PC-3 (cell line): ENCODE measurements at places on chromosomes 6 and 20. TPM values are rescaled to one million over a fixed set of nuclear protein-coding genes. Genes with fewer than 3 reads are reported as not detected.

DNA sequence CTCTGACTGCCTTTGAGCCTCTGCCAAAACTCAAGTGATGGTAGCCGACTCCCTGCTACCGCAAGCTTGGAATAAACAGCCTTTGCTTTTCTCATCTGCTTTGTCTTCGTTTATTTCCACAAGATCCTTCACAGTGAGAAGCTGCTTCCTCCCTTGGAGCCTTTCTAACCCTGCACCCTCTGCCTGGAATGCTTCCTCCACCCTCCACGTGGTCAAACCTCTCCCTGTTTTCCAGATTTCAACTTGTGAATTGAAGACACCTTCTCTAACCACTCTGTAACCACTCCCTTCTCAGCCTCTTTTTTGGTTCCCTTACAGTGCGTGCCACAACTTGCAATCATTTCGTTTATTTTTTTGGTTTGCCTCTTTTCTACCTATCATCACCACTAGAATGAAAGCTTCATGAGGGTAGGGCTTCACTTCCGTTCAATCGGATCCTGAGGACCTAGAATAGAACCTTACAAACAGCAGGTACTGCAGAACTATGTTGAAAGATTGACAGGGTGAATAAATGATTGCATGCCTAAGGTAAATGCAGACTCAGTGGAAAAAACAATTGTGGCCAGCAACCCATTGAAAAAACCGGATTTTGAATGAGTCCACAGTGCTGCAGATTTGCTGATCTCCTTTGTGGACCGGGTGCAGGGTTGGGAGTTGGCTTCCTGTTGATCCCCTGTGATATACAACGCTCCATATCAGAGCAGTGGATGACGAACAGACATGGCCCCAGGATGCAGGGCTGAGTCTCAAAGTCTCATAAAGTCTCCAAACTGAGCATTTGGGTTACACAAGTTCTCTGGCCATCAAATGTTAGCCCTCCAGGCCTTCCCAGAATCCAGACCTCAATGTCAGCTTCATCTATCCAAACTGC is 51.0 kb upstream of the HIVEP1 start:
- H3K27ac ChIP-seq: no peak overlapping the region
- no peaks in the 10 kb centered on the region for H3K36me3 ChIP-seq
- no peak for DNase-seq
- H3K4me3 ChIP-seq: no peak overlapping the region
- no peaks in the 10 kb centered on the region for H3K4me1 ChIP-seq
- H3K27me3 ChIP-seq: no peaks in the 10 kb centered on the region

DNA sequence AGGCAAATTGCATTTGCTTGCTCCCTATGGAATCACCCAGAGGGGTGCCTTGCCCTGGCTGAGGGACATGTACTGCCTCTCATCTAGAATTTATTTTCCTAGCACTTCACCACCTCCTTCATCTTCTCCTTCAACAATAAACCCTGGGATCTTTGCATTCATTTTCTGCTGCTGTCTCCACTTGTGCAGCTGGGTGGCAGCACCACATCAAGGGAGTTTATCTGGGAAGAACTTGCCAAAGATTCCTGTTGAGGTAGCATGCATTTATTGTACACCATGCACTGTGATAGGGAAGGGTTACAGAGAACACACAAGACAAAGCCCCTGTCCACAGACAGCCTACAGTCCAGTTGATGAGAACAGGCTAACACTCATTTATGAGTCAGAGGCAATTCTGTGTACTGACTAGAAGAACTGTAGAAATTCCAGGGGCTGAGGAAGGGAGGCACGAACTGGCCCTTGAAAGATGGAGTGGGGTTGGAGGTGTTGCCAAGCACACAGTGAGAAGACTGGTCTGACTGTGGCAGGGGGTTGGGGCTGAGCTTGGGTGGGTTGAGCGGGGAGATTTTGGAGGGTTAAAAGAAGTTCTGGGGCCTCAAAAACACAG is 17.5 kb downstream of the C20orf173 start:
- peaks cover 25% of the 10 kb centered on the region for H3K4me1 ChIP-seq
- H3K4me3 ChIP-seq: no peak overlapping the region
- H3K27ac ChIP-seq: no peak overlapping the region
- no peaks in the 10 kb centered on the region for H3K27me3 ChIP-seq
- peak; percentile 68 for DNase-seq

DNA sequence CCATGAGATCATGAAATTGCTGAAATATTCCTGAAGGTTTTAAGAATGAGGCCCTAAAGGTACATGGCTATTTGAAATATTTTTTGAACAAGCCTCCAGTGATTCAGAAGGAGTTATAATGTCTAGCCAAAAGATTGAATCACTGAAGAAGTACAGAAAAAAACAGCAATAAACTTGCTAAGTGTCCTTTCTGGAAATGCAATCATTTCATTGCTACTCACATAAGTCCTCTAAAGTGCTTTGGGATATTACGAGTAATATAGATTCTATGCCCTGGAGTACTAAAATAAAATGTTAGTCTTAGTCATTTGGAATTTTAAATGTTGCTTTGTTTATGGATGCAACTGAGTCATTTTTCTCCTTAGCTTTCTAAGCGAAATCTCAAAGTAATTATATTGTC is 32.7 kb downstream of the CENPW start:
- H3K4me3 ChIP-seq: no peak overlapping the region
- H3K36me3 ChIP-seq: no peaks in the 10 kb centered on the region
- no peak for DNase-seq
- no peaks in the 10 kb centered on the region for H3K27me3 ChIP-seq
- no peaks in the 10 kb centered on the region for H3K4me1 ChIP-seq
- no peak overlapping the region for H3K27ac ChIP-seq

- no peak overlapping the region for H3K4me3 ChIP-seq
- peaks cover 39% of the 10 kb centered on the region; the same call in 1 of the 2 replicates for H3K27me3 ChIP-seq
- no peak for DNase-seq
- H3K36me3 ChIP-seq: no peaks in the 10 kb centered on the region
- no peaks in the 10 kb centered on the region for H3K4me1 ChIP-seq
Observed at GRCh38 chr6:6509284-6509683, 79.2 kb upstream of the LY86 start.

DNA sequence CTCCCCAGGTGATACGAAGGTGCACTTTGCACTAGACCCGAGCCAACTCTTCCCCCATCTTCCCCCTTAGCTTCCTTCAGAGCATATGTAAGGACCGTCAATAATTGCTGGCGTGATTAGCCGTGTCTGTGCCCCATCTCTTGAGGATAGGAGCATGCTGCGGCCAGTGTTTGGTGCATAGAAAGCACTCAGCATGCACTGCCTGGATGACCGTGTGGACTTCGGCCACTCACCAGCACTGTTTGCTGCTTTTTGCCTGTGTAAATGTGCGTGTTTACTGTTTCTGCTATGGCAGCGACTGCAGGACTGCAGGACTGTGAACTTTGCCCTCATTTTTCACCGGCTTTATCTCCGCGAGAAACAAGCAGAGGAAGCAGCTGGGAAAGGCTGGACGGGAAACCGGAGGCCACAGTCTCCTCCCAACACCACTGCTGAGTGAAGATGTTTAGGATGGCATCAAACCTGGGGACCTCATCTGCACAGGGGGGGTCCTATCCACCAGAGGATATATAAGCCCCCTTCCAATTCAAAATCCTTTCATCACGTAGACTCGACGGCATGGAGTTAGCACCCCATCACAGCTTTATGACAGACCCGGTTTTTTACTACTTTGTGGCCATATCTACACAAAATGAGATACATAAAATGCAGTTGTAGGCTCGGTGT is 150.6 kb upstream of the AFDN start:
- no peaks in the 10 kb centered on the region for H3K36me3 ChIP-seq
- H3K27me3 ChIP-seq: peaks cover 29% of the 10 kb centered on the region
- H3K27ac ChIP-seq: no peak overlapping the region
- H3K4me1 ChIP-seq: no peaks in the 10 kb centered on the region
- H3K4me3 ChIP-seq: no peak overlapping the region
- DNase-seq: no peak

DNA sequence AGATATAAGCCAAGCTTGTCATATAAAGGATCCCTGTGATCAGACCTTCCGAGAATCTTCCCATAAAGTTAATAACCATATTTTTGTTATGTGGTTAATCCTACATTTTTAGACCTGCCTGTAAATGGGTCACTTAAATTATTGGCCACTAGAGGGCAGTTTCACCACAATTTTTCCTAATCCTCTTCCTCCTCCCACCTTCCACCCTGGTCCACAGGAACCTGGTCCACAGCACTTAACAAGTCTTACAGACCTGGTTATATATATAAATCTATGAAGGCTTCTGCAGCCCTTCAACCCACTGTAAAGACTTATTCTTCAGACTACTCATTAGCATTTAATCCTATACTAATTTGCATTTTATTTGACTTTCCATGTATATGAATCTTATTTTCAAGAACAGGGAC is 28.3 kb downstream of the MRS2 start:
- H3K27ac ChIP-seq: no peak overlapping the region
- peaks cover 5% of the 10 kb centered on the region for H3K36me3 ChIP-seq
- peak; percentile 74 for DNase-seq
- no peaks in the 10 kb centered on the region for H3K27me3 ChIP-seq
- H3K4me1 ChIP-seq: peaks cover 37% of the 10 kb centered on the region

PTPRT gene
- total RNA-seq: not detected in 2 replicates

CRISP3 gene
- total RNA-seq: not detected in 2 replicates

- no peaks in the 10 kb centered on the region for H3K27me3 ChIP-seq
- no peak overlapping the region for H3K27ac ChIP-seq
- no peak for DNase-seq
- no peaks in the 10 kb centered on the region for H3K36me3 ChIP-seq
- H3K4me3 ChIP-seq: no peak overlapping the region
Observed at GRCh38 chr6:147061252-147061651, 143.0 kb upstream of the STXBP5 start.

- no peak overlapping the region for H3K4me3 ChIP-seq
- peaks cover 21% of the 10 kb centered on the region; the same call in 1 of the 2 replicates for H3K27me3 ChIP-seq
- DNase-seq: no peak
- H3K36me3 ChIP-seq: no peaks in the 10 kb centered on the region
- no peak overlapping the region for H3K27ac ChIP-seq
Observed at GRCh38 chr20:37484331-37484730, 36.7 kb upstream of the NNAT start.

GTSF1L gene
- 0.52 TPM in 1 of 2 replicates, not detected in the other for total RNA-seq

GPR63 gene
- 0.07 and 0.17 TPM in 2 replicates for total RNA-seq
